Activated naive CD8-positive, alpha-beta T cell treated with anti-CD3 and anti-CD28 coated beads, Interleukin-2, amount 10 ng/mL, durations not matched to agents 7 days and 5 days (primary cell): ENCODE measurements at places on chromosomes 7 and 10.
A peak's percentile ranks its signal among the peaks of the same experiment; 100 is the strongest.

- no peak for DNase-seq
Observed at GRCh38 chr7:29053105-29053872, 93.0 kb downstream of the CPVL start.

GRCh38 chr7:4883372-4884144 is at the start of gene RADIL:
Gene RADIL, minus strand, starts transcription at chr7:4883716. Its CDS starts 5,577 bp downstream, at chr7:4878139.
- peak; percentile 95 for DNase-seq

DNA sequence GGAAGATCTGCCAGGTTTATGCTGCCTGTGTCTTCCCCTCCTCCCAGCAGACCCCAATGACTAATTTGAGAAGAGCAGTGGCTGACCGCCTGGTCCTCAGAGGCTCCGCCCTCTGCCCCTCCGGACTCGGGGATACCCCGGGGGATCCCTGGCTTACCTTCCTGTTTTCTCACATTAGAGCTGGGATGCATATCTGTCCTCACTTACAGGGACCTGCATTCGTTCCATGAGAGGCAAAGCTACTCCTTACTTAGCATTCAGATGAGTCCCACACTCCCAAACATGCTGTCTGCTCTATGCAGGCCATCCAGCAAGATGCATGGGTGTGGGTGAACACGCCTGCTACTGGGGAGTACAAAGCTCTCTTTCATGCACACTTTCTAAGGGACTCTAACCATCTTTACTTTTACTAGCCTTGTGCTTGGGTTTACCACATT is 24.0 kb downstream of the VOPP1 start:
- no peak for DNase-seq

GRCh38 chr7:30828591-30828990 is 57.4 kb downstream of the MINDY4 start:
- no peak for DNase-seq

DNA sequence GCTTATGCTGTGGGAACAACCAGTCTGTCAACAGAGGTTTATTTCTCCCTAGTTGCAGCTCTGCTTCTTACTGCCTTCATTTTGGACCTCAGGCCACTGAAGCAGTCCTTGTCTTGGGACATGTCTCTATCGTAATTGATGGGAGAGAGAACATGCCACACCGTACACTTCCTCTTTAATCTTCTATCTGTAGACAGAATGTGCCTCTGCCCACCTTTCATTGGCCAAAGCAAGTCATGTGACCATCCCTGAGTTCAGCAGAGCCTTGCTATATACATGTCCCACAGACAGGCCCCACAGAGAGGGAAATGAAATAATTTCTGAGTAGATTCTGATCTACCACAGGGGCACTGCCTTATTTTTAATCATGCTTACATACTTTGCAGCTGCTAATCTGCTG is 98.0 kb downstream of the KCND2 start:
- DNase-seq = no peak

GRCh38 chr7:77425101-77426051 is 9.2 kb upstream of the GSAP start:
- DNase-seq = no peak

DNA sequence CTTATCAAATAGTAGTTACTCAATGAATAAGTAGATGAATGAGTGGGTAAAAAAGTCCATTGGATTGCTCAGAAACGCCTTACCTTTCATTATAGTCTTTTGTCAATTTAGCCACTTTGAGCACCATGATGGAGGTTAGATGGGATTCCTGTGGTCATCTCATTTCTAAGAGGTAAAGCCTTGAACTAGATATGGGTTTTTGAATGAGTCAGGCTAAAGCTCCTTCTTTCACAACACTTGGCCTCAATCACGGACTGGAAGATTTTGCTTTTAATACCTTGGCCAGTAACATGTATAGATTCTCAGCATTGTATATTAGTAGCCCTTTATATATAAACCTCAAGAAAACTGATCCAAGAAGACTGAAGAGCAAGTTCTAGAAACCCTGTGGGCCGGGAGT is 99.7 kb upstream of the CCDC6 start:
- DNase-seq = no peak

- DNase-seq = no peak
Observed at GRCh38 chr10:116385994-116386809, 41.4 kb upstream of the PNLIPRP3 start.

DNA sequence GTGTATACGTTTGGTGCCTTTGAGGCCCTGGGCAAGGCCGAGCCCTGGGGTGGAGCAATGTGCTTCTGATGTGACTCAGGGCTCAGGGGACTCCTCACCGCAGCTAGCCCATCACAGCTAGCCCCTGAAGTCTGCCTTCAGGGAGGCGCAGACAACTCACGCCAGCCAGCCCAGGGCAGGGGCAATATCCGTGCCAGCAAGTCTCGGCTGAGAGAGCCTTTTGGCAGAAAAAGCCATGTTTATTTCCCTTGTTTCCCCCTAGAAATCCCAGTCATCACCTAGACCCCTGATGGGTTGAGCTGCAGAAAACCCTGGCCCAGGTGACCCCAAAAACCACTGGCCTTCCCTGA is 90.4 kb downstream of the CHST15 start:
- DNase-seq = no peak

GRCh38 chr7:98203261-98203963 is 7.8 kb upstream of the BHLHA15 start:
- DNase-seq = no peak

- no peak for DNase-seq
Observed at GRCh38 chr10:6400821-6401465, 179.1 kb downstream of the PRKCQ start.

DNA sequence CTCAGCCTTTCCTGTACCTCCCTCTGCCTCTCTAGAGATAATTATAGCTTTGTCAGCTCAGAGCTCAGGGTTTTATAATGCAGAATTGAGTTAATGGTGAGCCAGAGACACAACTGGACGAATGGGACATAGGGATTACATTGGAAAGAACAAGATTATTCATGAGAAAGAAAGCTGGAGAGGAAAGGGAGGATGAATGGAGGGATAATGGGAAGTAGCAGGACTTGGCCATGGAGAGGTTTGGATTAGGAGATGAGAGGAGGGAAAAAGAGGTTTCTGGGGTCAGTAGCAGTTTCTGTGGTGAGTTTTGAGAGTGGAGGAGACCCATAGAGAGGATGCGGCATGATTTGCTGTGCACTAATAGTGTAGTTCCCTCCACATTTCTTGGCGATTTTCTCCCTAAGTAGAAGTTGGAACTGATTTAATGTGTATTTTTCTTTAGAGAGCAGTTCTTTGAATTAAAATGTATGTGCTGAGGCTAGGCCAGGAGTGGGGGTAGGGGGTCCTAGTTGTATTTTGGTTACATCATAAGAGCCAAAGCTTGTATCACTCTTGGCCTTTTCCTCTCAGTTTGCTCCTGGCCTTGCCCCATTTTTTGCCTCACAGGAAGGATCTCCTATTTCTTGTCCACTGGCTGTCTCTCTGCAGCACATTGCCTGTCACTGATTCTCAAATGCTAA is 107.4 kb downstream of the MKX start:
- no peak for DNase-seq

GRCh38 chr10:51073453-51074237 is 642 bp upstream of the PRKG1 start:
- DNase-seq = no peak

DNA sequence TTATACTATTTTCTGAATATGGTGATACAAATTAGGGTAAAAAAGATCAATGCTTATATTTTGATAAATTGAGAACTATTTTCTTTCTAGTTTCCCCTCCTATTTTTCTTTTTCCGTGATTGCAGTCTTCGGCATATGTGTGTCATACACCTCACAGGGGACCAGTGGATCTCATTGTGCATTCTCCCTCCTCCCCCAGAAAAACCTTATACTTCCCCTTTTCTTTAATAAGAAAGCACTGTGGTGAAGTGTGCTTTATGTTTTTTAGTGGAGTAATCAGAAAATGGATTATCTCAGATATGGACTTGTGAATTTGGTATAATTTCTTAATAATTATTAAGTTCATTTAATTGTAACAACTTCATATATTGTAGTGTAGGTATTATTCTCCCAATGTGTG is 72.8 kb downstream of the BICC1 start:
- DNase-seq = no peak

DNA sequence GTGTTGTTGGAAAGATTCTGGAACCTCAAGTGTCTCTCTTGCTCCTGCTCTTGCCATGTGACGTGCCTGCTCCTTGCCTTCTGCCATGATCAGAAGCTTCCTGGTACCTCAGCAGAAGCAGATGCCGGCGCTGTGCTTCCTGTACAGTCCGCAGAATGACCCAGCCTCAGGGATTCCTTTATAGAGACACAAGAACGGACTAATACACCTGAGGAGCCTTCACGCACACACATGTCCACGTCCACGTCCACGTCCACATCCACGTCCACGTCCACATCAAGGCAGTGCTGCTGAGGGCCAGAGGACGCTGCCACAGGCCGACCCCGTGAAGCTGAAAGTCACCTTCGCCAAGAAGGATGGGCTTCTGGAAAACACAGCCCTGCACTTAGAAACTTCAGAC is 190.1 kb downstream of the MAD1L1 start:
- DNase-seq = peak; percentile 9

DNA sequence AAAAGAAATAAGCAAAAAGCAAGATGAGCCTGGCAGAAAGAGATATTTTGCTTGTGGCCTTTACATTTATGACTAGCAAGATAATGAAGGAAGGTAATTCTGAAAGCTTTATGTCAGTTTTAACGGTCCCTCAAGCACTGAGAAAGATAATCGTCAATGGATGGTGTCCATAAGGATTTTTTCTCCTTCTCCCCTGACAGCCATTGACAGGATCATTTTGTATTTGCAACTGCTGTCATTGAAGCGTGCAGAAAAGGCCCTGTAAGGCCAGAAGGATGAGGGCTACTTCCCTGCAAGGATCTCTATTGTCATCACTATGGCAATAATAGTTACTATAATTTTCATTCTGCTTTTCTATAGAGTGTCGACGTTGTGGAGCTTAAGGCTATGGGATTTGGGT is 994 bp upstream of the LRGUK start:
- DNase-seq = no peak

- DNase-seq = peak; percentile 77
Observed at GRCh38 chr7:2645274-2645868, 13.6 kb downstream of the TTYH3 start.

DNA sequence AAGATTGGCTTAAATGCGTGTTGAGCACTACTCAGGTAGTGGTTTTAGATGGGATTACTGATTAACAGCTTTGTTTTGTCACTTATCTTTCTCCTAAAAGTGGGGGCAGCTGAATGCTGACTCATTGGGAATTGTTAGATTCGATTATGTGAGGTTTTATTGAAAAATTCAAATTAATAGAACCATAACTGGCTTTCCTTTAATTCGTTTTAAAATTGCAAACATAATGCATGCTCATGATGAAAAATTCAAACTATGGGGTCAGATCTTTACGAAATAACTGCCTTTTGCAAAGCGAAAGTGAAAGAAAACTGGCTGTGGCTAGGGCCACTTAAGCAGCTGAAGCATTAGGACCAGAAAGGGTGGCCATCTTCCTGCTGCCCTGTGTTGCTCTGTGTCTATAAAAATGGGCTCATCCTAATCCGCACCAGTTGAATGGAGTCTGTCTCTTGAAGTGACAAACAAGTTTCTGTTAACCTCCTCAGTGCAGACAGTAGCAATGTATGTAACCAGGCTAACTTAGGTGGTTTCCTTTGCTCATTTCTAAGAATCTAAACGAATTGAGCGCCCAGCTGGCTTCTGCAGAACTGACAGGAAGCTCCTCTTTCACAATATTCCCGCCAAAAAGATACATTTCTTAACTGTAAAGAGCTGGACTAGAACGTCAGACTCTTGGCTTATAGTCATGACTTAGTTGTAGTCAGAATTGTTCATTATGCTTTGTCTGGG is 27.8 kb downstream of the DENND10 start:
- DNase-seq = no peak
